ENCODE measurements at places on chromosomes 16 and 17.

GRCh38 chr16:2897110-2897509 lies 14.1 kb downstream of the FLYWCH2 start:
- no peak for DNase-seq

DNA sequence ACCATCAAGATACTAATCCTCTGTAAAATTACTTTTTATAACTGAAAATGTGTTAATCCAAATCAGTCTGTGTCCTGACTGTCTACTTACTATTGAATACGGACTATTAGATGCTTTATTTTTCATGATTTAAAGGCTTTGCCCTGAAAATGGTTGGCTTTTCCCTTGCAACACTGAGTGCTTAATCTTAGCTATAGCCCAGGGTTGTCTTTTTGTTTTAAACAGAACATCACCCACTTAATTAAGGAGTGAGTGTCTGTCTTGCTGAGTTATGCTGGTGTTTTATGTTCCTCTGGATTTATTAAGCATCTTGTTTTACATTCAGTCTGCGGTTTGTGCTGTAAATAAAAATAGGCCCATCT lies 11.0 kb downstream of the FTO start:
- no peak for DNase-seq

DNA sequence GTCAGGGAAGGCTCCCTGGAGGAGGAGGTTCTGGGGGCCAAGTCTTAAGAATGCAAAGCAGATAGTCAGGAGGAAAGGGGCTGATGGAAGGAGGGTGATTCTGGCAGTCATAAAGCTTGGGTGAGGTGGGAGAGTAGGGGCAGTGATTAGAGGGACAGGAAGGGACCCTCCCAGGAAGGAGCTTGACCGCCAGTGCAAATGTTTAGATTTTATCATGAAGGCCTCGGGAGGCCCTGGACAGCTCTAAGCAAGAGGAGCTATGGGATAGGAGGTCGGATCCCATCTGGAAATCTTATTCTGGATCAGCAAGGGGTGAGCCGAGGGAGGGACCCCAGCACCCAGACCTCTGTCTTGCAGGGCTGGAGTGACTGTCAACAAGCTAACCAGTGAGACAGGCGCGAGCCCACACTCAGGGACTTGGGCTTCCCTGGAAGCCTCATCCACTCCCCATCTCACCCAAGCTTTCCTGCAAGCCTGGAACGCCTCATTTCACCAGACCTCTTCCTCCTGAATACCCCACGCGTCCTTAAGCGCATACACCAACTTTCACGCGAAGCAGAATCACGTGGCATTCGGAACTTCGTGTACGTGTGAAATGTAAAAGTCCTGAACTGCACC lies 52.0 kb upstream of the CBX4 start:
- no peak for DNase-seq

DNA sequence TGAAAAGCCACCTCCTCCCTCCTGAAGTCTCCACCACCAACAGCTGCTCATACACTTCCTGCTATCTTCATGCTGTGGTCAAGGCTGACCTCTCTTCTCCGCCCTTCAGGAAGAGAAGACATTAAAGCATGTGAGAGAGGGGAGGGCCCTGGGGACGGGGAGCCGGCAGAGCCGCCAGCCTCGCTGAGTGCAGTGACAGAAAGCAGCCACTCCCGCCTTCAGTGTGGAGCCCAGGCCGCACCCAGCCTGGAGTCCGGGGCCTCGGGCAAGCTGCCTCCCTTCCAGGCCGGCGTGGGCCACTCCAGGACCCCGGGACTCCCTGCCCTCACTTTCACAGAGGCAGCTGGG lies 94.7 kb upstream of the TNRC6C start:
- no peak for DNase-seq

- no peak for DNase-seq
Observed at GRCh38 chr17:35694906-35695305, 36.5 kb upstream of the RASL10B start.

- DNase-seq, result no peak
Observed at GRCh38 chr16:28505489-28506137, 1.0 kb downstream of the IL27 start.

GRCh38 chr17:80287806-80288567 lies 27.3 kb downstream of the RNF213 start:
- DNase-seq, result no peak

DNA sequence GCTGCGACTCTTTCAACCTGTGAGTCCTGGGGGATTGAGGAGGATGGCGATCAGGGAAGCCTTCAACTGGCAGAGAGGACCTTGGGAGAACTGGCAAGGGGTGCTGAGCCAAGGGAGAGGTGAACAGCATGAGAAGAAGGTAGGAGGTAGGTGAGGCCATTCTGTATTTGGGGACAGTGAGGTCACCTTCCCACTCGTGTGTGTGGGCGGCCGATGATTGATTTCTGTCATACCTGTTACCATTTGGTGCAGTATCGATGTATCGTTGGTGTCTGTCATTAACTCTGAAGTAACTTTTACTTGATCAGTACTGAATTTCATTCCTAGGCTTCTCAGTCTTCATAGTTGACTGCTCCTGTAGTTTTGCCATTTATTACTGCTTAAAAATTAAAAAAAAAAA lies 3.8 kb downstream of the ARSG start:
- DNase-seq, result no peak

DNA sequence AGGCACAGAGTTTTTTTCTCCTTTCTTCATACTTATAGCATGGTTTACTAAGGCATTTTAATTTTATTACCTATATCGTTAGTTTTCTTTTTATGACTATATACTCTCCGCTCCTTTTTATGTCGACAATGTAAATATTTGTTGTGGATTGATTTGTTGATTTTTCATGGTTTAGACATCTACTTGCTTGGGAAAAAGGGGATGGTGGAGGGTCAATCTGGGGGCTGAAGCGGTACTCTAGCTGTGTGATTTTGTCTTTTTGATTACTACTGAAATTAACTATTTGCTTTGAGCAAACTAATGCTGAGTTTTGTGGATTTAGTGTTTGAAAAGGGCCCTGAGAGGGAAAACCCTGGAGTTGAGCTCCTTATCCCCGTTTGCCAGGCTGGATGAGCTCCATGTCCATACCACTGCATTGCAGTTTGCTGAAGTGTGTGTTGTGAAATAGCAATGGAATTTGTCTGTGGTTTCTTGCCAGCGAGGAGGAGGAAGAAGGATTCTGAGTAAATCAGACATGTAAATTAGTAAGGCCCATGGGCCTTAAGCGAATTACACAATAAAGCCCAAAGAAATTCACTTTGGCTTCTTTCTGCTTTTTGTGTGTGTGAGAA lies 72.0 kb downstream of the FTO start:
- no peak for DNase-seq

GRCh38 chr17:74918906-74919305 lies 4.1 kb downstream of the USH1G start:
- DNase-seq, result no peak

DNA sequence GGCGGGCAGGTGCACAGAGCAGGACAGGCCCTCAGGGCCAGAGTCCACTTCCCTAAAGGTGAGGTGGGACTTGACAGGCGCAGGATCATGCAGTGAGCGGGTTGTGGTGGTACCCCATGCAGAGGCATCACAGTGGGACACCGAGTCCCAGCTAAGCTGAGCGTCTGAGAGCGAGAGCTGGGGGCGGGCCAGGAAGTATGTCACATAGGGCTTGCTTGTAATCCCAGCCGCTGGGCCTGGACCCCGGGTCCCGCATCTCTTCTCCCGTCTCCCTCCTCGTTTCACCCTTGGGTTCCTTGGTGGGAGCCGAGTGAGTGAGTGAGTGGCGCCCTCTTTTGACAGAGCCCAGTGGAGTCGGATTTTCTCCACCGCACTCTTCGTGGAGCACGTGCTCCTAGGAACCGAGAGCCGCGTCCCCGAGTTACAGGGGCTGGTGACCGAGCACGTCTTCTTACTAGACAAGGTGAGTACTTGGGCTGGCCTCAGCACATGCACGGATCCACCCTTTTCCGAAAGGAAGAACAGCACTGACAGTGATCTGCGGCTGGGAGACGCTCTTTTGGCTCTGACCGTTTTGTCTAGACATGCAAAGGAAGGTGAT lies 50.8 kb upstream of the ENDOV start:
- DNase-seq, result no peak

- no peak for DNase-seq
Observed at GRCh38 chr17:4175921-4176807, 33.2 kb downstream of the CYB5D2 start.

DNA sequence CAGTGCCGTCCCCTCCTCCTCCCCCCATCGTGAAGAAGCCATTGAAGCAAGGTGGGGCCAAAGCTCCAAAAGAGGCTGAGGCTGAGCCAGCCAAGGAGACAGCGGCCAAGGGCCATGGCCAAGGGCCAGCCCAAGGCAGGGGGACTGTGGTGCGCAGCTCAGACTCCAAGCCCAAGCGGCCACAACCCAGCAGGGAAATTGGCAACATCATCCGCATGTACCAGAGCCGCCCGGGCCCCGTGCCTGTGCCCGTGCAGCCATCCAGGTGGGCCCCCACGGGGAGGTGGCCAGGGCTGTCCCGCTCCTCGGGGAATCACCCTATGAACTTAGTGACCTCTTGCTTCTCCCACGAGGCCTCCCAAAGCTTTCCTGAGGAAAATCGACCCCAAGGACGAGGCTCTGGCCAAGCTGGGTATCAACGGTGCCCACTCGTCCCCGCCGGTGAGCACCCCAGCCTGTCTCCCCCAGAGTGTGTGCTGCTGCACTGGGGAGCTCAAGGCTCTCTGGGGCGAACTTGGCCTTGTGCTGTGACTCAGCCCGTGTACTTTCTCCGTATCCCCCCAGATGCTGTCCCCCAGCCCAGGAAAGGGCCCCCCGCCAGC lies 16.6 kb upstream of the SMIM5 start:
- DNase-seq, result no peak

DNA sequence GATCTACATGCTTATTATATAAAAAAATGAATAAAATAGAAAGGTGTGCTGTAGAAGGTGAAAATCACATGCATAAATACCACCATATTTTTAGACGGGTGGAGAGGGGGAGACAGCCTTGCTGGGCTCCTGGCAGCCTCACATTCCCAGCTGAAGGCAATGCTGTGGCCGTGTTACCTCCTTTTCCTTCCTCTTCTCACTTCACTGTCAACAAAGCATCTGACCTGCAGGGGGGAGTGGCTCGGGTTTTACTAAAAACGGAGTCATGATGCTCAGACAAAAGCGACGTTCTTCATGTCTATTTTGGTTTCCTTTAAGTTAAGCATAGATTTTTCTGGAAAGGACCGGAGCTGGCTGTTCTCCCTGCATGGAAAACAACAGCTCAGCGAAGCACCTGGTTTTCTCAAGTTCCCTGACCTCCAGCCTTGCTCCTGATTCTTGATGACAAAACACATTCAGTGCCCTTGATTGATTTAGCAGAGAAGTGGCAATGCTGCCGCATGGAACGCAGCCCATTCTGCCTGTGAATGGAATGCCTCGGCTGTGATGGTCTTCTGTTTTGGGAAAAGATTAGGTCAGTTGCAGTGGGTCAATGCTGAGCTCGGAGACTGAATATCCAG lies 5.5 kb upstream of the RPTOR start:
- DNase-seq, result no peak

DNA sequence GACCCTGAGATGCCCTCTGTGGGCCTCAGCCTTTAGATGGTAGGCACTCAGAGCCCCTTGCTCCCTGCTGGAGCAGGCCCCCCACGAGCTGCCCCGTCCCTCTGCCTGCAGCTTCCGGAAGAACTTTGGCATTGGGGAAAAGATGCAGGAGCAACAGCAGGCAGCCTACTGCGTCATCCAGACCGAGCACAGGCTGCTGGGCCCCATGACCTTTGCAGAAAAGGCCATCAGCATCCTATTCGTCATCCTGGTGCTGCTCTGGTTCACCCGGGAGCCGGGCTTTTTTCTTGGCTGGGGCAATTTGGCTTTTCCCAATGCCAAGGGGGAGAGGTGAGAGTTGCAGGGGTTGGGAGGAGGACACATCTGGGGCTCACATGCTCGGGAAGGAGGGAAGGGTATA lies 12.7 kb upstream of the FOXN1 start:
- DNase-seq, result no peak

DNA sequence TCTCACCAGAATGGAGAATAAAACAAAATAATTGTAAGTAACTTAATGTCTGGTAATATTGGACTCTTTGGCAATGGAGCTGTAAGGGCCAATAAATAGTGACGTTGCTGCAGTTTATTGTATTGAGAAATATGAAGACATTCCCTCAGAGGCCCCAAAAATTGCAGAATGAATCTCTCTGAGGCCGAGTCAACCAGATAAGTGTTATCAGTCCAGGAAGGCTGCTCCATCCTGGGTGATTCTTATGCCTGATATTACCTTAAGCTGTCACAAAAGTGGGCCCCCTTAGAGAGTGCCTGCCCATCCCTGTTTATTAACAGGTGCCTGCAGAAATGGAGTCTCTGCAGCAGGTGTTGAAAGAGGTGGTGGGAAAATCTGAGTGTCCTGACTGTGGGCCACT lies 219.2 kb downstream of the HS3ST4 start:
- no peak for DNase-seq

DNA sequence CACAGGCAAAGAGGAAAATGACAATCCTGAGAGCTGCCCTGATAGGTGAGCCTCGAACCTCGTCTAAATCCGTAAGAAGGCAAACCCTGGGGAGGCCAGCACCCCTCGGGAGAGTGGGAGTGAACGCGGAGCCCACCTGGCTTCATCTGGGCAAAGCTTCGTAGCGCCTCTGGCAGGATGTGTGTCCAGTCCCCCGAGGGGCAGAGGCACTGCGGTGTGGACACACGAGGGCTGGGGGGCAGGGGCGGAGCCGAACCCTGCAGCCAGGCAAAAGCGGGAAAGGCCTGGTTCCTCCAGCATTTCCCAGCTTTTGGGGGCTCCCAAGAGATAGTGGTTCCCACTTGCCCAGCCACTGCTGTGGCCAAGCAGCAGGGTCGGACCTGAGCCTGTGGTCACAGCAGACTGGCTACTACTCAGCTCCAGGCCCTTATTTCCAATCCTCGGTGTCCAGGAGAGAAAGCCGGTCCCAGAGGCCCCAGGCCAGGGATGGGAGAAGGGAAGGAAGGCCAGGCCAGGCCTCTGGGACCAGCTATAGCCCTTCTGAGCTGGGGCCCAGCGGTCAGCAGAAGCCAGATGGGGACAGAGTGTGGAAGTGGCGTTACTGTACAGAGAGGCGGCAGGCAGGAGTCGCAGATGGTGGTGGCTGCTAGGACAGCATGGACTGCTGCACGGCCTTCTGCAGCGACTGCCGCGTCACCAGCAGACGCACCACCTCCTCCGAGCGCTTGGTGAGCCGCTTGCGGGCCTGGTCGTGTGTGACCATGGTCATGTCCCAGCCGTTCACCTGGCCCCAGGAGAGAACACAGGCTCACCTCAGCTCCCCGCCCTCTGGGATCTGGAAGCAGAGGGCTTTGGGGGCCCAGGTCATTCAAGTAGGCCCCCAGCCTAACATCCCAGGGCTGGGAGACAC lies 5.0 kb downstream of the TAX1BP3 start:
- no peak for DNase-seq

DNA sequence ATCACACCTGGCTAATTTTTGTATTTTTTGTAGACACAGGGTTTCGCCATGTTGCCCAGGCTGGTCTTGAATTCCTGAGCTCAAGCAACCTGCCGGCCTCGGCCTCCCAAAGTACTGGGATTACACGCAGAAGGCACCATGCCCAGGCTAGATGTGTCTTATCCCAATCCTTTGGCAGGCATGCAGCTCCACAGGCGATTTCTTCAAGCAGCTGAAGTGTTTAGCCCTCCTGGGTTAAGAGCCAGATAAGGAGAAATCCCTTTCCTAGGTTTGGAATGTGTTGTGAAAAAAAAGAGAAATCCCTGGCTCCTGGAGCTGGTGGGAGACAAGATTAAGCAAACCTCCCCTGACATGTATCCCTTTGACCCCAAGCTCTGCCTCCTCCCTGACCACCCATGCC lies 2.1 kb upstream of the NHERF1 start:
- no peak for DNase-seq

Data from activated T-helper 1 cell treated with anti-CD3 and anti-CD28 coated beads, Interleukin-2, amount 50 U/mL, for 16 hours (primary cell).